Ecto neural progenitor cell (in vitro differentiated cells): ENCODE measurements at places on chromosomes 13 and 19.

- no peak for DNase-seq
These were observed 73.5 kb upstream of the PCDH17 start for GRCh38 chr13:57558051-57558467.

DNA sequence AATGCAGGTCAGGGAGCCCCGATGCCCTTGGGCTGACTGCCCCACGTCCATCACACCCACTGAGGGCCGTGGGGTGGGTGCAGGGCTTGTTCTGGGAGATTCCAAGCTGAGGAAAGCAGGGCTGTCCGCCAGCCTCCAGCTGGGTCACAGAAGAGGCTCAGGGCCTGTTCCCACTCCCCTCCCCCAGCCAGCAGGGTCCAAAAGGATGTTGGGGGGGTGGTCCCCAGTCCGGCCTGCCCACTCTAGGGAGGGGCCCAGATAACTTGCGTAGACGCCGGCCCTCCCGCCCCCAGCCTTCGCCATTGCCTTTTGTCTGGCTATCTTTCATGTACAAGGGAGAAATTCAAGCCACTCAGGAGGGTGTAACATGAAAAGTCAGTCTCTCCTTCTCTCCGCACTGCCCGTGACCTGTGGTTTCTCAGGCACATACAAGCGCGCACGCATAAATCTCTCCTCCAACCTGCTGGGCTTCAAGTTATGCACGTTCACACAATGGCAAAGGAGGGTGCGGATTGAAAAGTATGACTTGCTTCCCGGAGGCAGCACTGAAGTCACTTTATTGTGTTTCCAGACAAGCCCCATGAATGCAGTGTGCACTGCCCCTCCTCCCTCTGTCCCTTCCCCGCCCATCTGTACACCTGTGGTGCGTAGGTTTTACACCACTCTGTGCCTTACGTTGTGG, 20.2 kb downstream of the CARM1 start:
- DNase-seq, result no peak

DNA sequence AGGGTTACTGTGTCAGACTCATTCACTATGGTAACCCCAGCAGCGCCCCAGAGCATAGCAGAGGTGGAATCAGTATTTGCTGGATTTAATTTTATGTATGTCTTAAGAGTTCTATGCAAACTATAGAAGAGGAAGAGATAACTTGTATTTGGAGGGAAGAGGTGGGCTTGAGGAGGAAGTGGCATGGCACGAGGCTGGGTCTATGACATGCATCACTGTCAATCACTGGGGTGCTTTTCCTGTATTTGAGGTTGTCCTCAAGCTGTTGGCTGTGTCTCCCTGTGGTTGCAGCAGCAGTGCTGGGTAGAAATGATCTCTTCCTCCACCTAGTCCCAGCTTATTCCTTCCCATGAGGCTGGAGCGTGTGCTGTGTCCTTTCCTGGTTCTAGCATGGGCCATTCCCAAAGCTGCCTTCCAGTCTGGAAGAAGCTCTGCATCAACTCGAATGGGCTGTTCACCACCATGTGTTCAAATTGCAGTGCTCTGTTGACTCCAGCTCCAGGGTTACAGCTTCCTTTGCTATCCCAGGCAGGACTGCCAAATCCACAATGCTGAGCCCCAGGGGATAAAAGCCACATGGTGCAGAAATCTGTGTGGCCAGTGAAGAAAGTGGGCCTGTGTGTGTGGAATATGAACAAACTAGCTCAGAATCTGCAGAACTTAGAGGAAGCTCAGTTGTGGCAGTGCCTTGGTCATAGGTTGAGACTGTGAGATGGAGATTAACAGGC, 73.1 kb upstream of the MTIF3 start:
- no peak for DNase-seq

- no peak for DNase-seq
These were observed 12.5 kb downstream of the RAP2A start for GRCh38 chr13:97446448-97446847.

DNA sequence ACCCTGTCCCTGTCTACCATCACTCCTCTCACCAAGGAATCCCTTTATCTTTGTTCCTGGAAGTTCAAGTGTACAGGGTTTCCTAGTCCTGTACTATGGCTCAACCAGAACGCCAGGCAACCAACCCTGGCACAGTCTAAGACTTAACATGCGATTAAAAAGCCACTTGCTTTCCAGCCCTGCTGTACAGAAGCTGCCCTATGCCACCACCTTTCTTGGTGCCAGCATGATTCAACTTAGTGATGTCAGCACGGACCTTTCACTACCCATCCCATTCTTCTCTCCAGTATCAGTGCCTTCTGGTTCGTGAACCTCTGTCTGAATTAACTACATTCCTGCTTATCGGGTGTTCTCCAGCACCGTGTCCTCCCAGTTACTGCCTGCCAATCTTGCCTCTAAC, 151.1 kb downstream of the KLF12 start:
- no peak for DNase-seq

DNA sequence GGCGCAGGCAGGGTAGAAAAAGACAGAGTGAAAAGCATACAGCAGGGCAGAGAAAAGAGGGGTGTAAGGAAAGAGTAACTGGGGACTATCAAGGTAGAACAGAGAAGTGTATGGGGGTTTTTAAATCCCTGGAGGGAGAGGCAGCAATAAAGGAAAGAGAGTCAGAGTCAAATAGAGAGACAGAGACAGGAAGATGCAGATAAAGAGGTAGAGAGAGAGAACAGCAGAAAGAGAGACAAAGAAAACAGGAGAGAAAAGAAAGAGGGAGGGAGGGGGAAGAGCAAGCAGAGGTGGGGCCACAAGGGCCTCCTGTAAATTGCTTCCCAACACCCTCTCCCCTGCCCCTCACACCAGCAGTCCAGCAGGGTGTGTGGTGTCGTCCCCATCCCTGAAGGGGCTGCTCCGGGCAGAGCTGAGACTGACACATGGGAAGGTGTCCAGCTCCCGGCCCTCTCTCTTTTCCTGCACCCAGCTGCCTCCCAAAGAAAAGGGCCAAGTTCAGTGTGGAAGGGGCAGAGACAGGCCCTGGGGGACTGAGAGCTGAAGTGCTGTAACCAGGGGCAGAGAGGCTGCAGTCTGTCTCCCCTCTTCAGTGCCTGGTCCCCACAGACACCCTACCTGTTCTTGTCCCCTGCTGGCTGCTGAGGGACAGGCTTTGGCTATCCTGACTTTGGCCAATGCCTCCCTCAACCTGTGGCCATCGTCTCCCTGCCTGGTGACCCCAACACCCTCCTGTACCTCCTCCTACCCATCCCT, 17.4 kb upstream of the POU2F2 start:
- no peak for DNase-seq

GRCh38 chr13:114311387-114311786, 2.9 kb upstream of the CHAMP1 start:
- DNase-seq, result no peak

DNA sequence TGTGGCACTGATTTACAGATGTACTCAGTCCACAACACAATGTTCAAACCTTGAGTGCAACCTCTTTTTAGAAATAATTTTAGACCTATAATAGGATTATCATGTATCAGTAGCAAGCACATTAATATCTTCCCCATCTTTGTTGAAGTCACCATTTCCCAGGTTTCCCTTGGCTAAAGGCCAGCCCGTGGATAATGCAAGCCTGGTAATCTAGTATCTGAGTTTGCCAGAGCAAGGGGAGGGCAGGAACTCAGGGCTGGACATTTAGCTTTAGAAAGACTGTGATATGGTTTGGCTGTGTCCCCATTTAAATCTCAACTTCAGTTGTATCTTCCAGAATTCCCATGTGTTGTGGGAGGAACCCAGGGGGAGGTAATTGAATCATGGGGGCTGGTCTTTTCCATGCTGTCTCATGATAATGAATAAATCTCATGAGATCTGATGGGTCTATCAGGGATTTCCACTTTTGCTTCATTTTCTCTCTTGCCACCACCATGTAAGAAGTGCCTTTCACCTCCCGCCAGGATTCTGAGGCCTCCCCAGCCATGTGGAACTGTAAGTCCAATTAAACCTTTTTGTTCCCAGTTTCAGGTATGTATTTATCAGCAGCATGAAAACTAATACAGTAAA, 37.7 kb downstream of the SLC6A16 start:
- no peak for DNase-seq
